ENCODE measurements at places on chromosomes 3 and 15.

DNA sequence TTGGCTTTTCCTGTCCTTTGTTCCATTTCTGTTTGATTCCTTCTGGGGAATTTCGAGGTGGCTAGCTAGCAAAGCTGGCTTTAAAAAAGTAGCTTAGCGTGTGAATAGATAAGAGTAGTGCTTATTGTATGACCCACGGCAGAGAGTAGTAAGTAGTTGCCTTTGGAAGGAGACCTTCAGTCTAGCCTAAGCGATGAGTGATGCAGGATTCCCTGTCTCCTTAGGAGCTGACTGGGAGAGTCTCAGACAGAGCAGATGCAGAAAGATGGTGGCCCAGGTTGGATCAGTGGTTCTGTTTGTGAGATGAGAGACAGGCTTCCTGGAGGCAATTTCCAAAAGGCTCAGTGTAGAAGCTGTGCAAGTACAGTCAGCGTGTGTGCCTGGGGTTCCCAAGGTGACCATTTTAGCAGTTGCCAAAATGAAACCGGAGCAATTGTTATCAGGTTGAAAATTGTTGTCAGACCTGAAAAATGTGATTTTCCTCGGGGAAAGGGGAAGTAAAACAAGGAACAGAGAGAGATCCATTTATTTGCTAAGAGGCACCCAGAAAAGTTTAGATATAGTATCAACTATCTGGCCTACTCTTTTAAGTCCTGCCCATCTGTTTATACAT lies 681 bp upstream of the IL5RA start:
- DNase-seq: no peak

GRCh38 chr3:128432971-128433836 lies 33.5 kb downstream of the DNAJB8 start:
- DNase-seq: no peak

- DNase-seq: no peak
These were observed 51.9 kb downstream of the DENND4A start for GRCh38 chr15:65740148-65740547.

- no peak for DNase-seq
These were observed 94.1 kb downstream of the ITPR1 start for GRCh38 chr3:4587061-4587837.

GRCh38 chr3:69568951-69569350 lies 170.3 kb upstream of the MITF start:
- DNase-seq: no peak

DNA sequence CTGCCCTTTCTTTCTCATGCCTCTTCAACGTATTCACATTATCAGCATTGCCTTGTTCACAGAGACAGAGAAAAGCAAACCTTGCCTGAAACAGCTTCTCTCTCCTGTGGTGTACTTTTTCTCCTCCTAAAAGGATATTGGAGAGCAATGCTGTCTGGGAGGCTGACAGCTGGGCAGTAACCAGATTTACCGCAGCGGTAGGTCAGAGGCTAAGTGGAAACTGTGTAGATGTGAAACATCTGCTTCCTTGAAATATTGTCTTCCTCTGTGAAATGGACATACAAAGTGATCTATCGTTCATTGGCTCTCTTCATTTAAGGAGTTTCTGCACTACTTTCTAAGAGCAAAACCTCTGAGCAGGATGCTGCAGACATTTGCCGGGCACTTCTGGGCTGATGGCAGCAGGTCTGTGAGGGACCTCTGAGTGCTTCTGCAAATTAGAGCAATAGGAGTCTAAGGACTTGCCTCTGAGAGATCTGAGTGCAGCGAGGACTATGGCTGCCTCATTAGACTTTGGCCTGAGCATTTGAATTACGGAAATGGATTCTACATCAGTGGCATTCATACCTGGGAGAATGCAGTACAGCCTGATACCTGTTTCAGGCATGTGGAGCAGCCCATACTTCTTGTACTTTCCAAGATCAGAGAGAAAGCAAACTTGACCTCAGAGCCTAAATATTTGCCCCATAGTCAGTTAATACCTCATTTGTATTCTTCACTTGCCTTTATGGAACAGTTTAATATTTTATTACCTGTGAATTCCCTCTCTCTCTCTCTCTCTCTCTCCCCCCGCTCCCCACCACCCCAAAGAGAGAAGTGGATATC lies 260.5 kb upstream of the TPRG1 start:
- DNase-seq: no peak

DNA sequence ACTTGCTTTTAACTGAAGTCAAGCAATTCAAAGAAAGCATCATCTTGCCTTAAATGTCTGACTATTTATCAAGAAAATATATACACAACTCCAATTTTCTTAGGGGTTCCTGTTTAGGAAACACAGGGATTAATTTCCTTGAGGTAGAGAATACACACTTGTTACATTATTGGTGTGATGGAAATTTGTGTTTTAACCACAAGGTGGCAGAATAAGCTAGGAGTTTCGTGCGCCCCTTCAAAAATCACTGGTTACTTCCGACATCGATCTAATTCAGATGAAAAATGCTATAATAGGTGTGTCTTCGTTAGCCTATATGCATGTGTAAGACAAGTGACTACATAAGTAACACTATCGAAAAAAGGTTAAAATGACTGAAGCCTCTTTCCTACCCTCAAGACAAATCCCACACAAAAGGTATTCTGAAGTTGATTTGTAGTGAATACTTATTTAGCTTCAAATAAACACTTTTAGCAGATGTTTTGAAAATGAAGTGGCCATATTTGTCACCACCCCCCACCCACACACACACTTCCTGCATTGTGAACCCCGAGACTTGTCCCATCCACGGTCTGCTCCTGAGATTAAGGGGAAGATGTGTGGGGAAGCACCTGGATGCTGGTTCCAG lies 246.5 kb downstream of the ROBO1 start:
- DNase-seq: no peak

- DNase-seq: no peak
These were observed 5.7 kb upstream of the CHRNA3 start for GRCh38 chr15:78626381-78626995.

- DNase-seq: no peak
These were observed 24.5 kb downstream of the QTRT2 start for GRCh38 chr3:114081037-114081436.
